ENCODE measurements at places on chromosomes 16 and 17.

GRCh38 chr16:74748616-74749026 lies 26.0 kb downstream of the FA2H start:
- DNase-seq: no peak

DNA sequence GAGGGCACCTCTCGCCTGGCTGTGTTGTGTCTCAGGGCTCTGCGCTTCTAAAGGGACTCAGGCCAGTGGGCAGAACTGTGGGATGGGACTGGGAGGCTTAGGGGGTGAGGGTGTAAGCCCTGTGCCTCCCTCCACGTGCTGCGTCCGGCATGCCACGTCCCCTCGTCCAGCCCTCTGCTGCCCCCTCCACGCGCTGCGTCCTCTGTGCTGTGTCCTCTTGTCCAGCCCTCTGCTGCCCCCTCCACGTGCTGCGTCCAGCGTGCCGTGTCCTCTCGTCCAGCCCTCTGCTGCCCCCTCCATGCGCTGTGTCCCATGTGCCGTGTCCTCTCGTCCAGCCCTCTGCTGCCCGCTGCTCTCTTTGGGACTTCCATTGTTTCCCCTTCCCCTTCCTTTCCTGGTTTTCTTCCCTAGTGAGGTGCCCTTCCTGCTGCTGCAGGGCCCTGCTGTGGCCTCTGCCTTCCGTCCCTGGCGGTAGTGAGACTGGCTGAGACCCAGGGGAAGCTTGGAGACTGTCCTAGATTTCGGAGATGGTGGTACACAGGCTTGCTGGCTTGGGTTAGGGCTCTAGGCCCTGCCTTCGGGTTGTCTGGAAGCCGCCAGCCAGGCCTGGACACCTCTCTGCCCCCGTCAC lies 6.4 kb upstream of the ZNF750 start:
- no peak for DNase-seq

- no peak for DNase-seq
These were observed 5.5 kb upstream of the TAOK2 start for GRCh38 chr16:29968205-29968604.

DNA sequence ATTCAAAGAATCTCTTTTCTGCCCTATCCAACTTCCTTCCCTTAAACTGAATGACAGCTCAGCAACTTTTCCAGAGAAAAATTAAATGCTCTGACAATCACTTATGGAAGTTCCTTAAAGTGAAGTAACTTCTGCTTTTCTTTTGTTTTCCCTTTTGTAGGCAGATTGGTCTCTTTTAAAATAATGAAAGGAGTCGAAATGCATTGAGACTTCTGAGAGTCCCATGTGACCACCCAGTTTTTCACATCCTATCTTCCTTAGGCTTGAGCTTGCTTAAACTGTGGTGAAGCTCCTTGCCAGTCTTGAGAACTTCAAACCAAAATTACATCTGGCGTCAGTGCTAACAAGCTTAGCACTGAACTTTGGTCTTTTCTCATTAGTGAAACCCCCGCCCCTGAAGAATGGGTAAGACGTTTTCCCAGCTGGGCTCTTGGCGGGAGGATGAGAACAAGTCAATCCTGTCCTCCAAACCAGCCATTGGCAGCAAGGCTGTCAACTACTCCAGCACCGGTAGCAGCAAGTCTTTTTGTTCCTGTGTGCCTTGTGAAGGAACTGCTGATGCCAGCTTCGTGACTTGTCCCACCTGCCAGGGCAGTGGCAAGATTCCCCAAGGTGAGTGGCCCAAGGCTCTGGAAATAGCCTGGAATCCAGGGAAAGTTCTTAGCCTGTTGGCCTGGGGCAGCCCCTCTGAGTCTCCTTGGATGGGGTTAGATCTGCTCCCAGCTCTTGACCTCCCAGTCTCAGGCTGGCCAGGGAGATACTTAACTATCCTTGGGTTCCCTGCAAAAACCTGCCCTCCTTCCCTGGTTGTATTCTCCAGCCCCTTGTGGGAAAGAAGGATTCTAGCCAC lies 1.2 kb downstream of the TMEM106A start:
- DNase-seq: no peak

GRCh38 chr16:48680881-48681280 lies 70.9 kb upstream of the N4BP1 start:
- DNase-seq: no peak

DNA sequence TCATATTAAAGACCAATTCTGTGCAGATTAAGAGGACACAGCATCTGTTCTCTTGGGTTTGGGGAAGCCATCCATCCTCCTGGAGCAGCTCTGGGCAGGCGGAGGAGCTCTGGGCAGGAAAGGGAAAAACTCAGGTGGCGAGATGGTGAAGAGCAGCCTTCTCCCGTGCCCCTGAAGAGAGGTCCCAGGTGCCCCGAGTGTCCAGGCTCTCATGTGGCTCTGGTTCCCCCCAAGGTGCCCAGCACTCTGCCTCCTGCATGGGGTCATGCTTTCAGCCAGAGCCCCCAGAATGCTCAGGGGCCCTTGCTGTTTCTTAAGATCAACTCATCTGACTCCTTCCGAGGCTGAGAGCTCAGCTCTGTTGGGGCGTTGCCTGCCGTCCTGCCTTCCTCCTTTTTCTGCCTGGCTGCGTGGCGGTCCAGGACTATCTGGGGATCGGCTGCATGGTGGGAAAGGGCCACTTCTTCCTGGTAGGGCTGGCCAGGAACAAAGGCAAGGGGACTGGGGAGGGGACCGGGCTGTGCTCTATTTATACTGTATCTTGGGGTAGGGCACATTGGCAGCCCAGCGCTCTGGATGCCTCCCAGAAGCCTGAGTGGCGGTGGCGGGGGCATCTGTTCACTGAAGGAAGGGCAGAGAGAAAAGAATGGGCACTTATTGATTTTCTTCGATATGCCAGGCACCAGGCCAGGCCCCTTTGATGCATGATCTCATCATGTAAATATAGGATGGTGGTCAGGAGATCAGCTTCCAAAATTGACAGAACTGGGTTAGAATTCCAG lies 103.2 kb upstream of the SDK2 start:
- DNase-seq: no peak

- no peak for DNase-seq
These were observed 16.6 kb downstream of the MYH3 start for GRCh38 chr17:10640475-10640874.

DNA sequence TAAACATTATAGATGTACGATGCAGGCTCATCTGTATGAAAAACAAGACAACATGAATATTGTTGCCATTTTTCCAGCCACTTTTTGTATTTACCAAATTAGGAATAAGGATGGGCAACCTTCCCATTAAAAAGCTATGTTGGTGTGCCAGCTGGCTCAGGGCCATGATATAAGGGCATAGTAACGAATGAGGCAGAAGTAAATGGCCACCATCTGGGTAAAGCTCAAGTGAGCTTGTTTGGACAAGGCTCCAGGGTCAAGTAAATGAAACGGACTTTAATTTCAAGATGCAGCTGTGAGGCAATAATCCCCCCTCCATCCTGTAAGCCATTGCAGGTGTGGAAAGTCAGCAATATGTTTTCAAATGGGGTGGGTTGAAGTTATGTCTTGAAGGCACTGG lies 930.9 kb upstream of the CDH8 start:
- no peak for DNase-seq

- no peak for DNase-seq
These were observed 5.6 kb upstream of the CARD14 start for GRCh38 chr17:80164185-80164584.

- peak; percentile 59 for DNase-seq
These were observed 975.7 kb upstream of the RBFOX1 start for GRCh38 chr16:6356911-6357310.

DNA sequence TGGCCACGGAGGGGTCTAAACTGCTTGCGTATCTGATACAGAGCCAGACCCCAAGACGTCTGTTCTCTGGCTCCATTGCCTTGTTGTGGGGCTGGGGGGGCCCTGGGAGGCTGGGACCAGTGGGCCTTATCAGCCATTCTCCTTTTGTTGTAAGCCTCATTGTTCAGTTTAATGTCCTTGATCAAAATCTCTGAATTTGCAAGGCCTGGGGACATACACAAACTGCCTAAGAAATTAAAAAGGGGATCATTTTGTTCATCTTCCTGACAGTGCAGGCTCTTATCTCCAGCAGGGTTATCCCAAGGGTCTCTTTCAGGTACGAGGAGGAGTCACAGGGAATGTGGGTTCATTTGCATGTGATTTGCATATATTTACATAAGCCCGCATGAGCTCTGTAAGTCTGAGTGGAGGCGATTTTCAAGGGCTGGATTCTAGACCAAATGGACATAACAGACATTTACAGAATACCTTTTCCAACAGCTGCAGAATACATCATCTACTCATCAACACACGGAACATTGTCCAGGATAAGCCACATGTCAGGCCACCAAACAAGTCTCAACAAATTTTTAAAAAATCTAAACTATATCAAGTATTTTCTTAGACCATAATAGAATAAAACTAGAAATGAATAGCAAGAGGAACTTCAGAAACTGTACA lies 269.8 kb downstream of the RBFOX1 start:
- DNase-seq: no peak

DNA sequence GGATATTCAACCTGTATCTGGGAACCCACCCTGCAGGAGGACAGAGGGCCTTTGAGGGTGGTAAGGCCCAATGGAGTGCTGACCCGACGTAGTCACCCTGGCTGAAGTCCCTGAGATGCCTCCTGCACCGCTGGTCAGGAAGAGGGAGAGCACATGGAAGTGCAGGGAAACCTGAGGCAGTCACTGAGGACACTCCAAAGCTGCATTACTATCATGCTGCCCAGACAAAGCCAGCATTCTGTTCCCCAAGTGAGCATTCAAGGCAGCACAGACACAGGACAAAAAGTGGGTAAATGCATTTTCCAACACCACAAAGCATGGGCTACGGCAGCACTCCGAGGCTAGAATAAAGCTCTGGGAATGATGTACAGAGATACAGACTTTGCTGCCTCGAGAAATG lies 46.8 kb upstream of the BCAR1 start:
- no peak for DNase-seq

GRCh38 chr16:85984947-85985451 lies 86.0 kb downstream of the IRF8 start:
- DNase-seq: peak; percentile 57

DNA sequence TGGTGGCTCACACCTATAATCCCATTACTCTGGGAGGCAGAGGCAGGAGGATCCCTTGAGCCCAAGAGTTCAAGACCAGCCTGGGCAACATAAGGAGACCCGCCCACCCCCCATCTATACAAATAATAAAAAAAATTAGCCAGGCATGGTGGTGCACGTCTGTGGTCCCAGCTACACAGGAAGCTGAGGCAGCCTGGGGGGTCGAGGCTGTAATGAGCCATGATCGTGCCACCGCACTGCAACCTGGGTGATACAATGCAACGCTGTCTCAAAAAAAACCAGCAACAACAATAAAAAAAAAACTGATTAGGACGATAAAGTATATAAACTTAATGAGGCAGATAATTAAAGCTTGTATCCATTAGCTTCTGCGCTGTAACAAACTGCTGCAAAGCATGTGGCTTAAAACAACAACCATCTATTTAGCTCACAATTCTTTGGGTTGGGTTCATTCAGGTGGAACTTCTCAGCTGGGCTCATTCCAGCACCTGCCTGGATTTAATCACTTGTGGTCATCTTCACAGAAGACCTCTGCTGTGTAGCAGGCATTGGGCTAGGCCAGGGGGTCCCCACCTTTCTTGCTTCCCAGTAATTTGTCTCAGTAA lies 45.8 kb downstream of the LCMT1 start:
- DNase-seq: no peak

- no peak for DNase-seq
These were observed 39.2 kb downstream of the IFT140 start for GRCh38 chr16:1572673-1573072.

- no peak for DNase-seq
These were observed 6.0 kb upstream of the RNF135 start for GRCh38 chr17:30964876-30965275.

DNA sequence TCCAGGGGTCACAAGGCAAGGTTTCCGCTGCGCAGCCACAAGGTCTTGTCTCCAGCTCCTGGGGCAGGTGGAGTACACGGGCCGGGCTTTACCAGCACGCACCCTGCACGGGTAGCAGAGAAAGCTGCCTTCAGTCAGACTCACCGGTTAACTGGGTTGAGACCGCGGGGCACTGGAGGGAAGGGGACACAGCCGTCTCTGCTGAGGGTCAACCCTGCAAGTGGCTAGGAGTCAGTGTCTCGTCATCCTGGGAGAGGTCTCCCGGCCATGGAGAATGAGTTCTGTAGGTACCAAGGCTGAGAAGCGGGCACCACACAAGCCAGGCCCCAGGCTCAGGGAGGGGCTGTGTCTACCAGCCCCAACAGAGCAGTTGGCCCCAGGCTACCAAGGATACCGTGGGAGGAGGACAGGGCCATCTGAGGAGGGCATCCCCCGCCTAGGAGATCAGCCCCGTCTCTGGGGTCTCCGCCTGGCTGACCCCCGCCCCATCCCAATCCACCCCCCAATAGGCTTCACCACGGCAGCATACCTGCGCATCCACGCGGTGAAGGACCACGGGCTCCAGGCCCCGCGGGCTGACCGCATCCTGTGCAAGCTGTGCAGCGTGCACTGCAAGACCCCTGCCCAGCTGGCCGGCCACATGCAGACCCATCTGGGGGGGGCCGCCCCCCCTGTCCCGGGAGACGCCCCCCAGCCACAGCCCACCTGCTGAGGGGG lies 2.8 kb upstream of the PRRT2 start:
- DNase-seq: no peak

DNA sequence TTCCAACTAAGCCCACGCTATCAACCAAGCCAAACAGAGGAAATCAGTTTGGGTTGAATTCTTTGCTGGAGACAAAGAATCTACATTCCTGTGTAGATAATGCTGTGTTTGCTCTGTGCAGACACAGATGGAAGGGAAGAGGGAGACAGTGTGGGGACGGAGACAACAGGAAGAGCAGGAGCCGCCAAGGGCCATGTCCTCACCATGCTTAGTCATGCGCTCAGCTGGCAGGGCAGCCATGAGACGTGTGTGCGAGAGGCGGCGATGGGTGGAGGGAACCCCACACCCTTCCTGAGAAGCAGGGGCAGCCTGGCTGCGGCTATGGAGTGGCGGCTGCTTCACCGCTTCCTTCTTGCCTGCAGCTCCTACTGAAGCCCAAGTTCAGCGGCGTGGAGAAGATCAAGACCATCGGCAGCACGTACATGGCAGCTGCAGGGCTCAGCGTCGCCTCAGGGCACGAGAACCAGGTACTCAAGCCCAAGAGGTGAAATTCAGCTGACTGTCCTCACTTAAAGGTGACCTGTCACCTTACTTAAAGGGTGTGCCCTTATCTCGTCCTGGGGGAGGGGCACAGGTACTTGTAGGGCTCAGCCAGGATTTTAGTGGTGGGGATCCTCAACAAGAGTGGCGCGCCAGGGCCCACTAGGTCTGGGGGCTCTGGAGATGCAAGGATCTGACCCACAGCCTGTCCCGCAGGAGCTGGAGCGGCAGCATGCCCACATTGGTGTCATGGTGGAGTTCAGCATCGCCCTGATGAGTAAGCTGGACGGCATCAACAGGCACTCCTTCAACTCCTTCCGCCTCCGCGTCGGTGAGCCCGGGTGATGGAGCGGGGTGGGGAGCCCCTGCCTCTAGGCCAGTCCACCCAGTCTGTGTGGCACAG lies 47.5 kb downstream of the ADCY7 start:
- no peak for DNase-seq

DNA sequence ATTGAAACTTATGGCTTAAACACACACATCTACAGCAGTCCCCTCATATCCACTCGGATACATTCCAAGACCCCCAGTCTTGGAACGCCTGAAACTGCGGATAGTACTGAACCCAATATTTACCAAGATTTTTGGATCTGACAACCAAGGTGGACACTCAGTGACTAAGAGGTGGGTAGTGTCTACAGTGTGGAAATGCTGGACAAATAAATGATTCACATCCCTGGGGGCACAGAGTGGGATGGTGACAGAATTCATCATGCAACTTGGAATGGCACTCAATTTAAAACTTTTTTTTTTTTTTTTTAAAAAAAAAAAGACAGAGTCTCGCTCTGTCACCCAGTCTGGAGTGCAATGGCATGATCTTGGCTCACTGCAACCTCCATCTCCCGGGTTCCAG lies 54.2 kb upstream of the TRAP1 start:
- DNase-seq: no peak

- no peak for DNase-seq
These were observed 304.4 kb downstream of the SOX9 start for GRCh38 chr17:72425133-72425793.

All from right hindlimb (tissue), 1 donor.